HuH-7 (cell line): ENCODE measurements at places on chromosomes 6 and 20.
A peak's percentile ranks its signal among the peaks of the same experiment; 100 is the strongest.

GRCh38 chr20:4014031-4014474 is 1.3 kb downstream of the RNF24 start:
- DNase-seq: peak; percentile 73

DNA sequence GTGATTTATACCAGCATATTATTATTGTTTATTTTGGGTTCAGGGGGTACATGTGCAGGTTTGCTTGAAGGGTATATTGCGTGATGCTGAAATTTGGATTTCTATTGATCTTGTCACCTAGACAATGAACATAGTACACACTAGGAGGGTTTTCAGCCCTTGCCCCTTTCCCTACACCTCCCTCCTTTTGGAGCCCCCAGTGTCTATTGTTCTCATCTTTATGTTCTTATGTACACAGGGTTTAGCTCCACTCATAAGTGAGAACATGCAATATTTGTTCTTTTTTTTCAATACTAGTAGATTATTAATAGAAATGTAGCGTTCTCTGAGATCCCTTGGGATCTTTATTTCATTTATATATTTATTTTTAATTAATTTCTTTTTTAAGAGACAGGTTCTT is 79.2 kb upstream of the MRAP2 start:
- no peak for DNase-seq

DNA sequence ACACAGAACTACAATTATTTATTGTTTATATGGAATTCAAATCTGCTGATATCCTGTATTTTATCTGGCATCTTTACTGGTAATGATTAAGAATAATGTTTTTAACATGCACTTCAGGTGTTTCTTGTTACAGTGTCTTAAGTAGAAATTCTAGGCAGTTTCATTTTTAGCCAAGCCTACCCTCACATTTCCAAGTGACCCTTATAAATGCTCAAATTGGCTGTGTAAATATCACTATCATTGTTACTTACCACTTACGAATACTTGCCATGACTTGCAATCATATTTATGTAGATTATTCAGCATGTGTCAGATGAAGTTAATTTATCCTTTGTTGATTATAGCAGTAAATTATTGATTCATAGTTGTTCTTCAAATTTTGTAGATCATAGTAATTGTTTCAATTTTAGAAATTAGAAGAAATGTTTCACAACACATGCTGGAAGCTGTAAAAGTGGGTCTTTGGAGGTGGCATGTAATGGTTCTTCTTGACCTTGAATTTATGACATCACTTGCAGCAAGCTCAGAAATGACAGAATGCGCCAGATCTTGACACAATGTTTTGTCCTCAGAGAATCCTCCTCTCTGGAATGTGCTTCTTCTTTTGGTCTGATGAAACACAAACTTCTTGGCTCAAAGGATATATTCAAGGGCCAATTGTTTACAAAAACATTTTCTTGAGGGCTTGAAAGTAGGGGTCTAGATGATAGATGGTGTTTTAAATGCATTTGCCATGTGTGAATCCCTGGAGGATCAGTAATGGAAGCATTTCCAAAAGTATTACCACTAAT is 471.8 kb downstream of the COL12A1 start:
- DNase-seq: no peak

GRCh38 chr6:45658400-45658799 is 280.7 kb upstream of the SUPT3H start:
- DNase-seq: no peak

GRCh38 chr20:15653396-15654207 is 919.6 kb downstream of the KIF16B start:
- no peak for DNase-seq

- DNase-seq: peak; percentile 47
Measured at GRCh38 chr6:53718597-53719460, 53.3 kb upstream of the KLHL31 start.

GRCh38 chr6:96704713-96705112 is 132.6 kb downstream of the GPR63 start:
- DNase-seq: no peak

- no peak for DNase-seq
Measured at GRCh38 chr6:12125396-12125795, 113.3 kb downstream of the HIVEP1 start.

GRCh38 chr20:47315339-47316056 is 41.0 kb downstream of the ZMYND8 start:
- DNase-seq: no peak

- no peak for DNase-seq
Measured at GRCh38 chr6:64238071-64238470, 602.5 kb downstream of the PHF3 start.

GRCh38 chr6:125363039-125363823 is 61.5 kb upstream of the HDDC2 start:
- peak; percentile 32 for DNase-seq

DNA sequence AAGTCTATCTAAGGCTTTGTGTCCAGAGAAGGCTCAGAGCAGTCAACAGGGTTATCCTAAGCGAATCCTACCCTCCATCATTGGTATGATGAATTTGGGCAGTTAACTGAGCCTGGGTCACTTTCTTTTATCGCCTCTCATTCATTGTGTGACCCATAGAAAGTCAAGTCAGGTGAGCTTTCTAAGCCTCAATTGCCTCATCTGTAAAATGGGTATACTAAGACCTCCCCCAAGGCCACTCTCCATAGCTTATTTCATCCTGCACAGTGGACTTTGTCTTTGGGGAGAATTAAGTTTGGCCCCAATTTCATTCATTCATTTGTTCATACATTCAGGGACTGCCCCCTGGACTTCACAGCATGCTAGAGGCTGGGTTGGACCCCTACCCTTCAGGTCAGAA is 110.5 kb downstream of the DHX35 start:
- DNase-seq: no peak
